H1 (cell line): ENCODE measurements at places on chromosomes 6 and 20. TPM values are rescaled to one million over a fixed set of nuclear protein-coding genes. Genes with fewer than 3 reads are reported as not detected.

The MKKS gene
- polyA plus RNA-seq: 8.3 and 15.9 TPM in 2 replicates

GRCh38 chr6:19664050-19664449 is 173.1 kb upstream of the ID4 start:
- no peak for DNase-seq
- no peaks in the 10 kb centered on the region for H3K36me3 ChIP-seq
- no peak overlapping the region for H3K4me3 ChIP-seq
- peak overlapping the region; percentile 3; the same call in 1 of the 2 replicates for H3K27ac ChIP-seq
- no peaks in the 10 kb centered on the region for H3K27me3 ChIP-seq

DNA sequence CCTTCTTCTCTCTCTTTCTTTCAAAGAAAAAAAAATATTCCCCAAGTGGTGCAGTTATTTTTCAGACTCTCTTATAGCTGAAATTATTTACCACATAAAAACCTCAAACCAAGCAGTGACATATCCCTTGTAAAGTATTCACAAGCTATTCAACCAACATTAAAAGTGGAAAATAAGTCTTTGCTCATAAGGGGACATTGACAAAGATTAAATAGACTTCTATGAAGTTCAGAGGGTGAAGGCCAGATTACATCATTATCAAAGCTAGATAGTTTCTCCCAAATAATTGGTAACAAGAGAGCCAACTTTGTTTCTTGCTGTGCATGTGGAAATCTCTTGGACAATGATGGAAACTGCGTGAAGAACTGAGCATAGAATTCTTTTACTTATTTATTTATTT is 379.8 kb upstream of the RSPO3 start:
- no peaks in the 10 kb centered on the region for H3K4me1 ChIP-seq
- no peak overlapping the region for H3K27ac ChIP-seq
- no peaks in the 10 kb centered on the region for H3K36me3 ChIP-seq
- no peak overlapping the region for H3K4me3 ChIP-seq
- no peak for DNase-seq

DNA sequence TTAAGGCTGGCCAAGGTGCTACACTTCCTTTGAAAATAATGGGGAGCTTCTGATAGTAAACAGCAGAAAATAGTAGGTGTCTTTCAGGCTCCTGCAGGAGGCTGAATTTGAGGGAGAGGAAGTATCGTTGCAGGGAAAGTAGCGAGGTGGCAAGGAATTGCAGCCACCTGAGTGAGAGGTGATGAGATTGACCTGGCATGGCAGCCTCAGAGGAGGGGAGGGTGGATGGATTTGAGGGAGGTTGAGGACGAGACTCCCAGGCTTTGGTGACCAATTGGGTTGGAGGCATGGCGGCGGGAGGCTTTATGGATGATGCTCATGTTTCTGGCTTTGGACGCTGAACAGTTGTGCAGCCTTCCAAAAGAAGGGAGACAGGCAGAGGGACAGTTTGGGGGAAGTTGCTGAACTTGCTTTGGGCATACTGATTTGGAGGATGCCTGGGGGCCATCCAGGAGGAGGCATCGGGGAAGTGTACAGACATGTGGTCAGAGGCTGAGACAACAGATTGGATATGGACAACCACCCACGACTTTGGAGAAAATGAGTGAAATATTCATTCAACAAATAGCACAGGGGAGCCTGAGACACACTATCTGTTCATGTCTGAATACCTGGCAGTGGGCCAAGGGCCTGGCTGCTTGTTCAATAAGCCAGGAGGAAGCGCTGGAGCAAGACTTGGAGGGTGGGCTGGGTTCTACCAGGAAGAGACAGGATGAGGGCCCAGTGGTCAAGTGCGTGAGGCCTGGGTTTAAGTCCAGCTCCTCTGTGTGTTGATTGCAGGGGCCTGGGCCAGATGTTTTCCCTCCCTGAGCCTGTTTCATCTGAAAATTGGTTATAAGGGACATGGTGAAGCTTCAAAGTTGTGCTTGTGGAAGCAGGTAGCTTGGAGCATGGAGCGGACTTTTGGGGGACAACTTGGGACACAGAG is 113.2 kb downstream of the CEBPB start:
- no peaks in the 10 kb centered on the region; the same call in none of the 2 replicates for H3K4me1 ChIP-seq
- no peaks in the 10 kb centered on the region for H3K36me3 ChIP-seq
- H3K4me3 ChIP-seq: no peak overlapping the region

GRCh38 chr20:32945710-32946221 is 58.5 kb downstream of the SUN5 start:
- no peak overlapping the region for H3K4me3 ChIP-seq
- peaks cover 28% of the 10 kb centered on the region for H3K27me3 ChIP-seq
- H3K27ac ChIP-seq: no peak overlapping the region

- peaks cover 99% of the 10 kb centered on the region for H3K27me3 ChIP-seq
- peaks cover 28% of the 10 kb centered on the region for H3K4me1 ChIP-seq
- DNase-seq: no peak
These were observed 4.7 kb downstream of the LINC00237 start for GRCh38 chr20:21101453-21101931.

DNA sequence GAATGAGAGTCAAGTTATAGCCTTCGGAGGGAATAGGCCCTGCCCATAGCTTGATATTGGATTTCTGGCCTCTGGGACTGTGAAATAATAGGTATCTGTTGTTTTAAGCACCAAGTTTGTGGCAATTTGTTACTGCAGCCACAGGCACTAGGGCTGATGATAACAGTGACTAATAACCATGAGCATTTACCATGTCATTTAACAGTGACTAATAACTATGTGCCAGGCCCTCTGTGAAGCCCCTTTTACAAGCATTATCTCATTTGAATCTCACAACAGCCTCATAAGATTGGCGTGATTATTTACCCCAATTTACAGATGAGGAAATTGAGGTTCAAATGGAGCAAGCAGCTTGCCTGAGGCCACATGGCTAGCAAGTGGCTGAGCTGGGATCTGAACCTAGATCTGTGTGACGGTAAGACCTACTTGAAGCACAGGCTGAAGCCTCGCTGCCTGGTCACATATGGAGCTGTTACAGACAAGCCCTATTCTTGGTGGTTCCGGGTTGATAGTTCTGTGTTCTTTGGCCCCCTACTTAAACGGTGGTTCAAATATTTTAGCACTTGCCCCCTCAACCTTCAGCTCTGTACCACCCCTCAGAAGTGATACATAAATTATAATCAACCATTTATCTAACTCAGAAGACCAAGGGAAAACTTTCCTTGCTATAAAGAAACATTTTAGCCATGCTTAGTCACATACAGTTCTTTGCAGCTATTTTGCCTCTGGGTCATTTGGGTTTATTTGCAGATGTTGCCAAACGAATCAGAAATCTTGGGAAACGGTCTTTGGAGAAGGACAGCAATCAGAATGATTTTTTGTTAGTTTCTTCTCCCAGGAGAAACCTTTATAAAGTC is 98.3 kb downstream of the ELOVL5 start:
- H3K27me3 ChIP-seq: no peaks in the 10 kb centered on the region
- H3K4me3 ChIP-seq: no peak overlapping the region
- no peak overlapping the region for H3K27ac ChIP-seq
- no peaks in the 10 kb centered on the region for H3K36me3 ChIP-seq
- no peak for DNase-seq

DNA sequence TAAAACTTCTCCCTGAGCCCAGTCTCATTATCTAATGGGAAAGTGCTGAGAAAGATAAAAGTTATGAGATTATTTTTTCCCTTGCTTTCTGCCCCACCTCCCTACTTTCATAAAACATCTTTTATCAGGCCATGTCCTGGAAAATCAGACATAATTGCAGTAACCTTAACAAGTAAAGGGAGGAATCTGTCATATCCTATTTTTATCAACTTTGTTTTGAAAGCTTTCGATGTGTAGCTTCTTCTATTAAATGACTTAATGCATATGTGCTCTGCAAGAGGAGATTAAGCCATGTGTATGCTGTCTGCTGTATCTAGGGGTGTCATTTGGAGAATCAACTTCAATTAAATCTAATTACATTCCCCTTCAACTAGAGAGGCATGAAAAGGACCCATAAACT is 408.9 kb downstream of the CBLN4 start:
- H3K4me3 ChIP-seq: no peak overlapping the region
- no peaks in the 10 kb centered on the region for H3K36me3 ChIP-seq
- no peak for DNase-seq
- H3K4me1 ChIP-seq: no peaks in the 10 kb centered on the region

GRCh38 chr6:158039178-158039557 is 57.5 kb downstream of the SYNJ2 start:
- no peak overlapping the region for H3K4me3 ChIP-seq
- no peaks in the 10 kb centered on the region for H3K27me3 ChIP-seq
- DNase-seq: no peak
- H3K27ac ChIP-seq: 0 out of 2 replicates have a peak overlapping the region, but pooled peaks have one; percentile 2
- no peaks in the 10 kb centered on the region for H3K36me3 ChIP-seq
- peaks cover 10% of the 10 kb centered on the region for H3K4me1 ChIP-seq

DNA sequence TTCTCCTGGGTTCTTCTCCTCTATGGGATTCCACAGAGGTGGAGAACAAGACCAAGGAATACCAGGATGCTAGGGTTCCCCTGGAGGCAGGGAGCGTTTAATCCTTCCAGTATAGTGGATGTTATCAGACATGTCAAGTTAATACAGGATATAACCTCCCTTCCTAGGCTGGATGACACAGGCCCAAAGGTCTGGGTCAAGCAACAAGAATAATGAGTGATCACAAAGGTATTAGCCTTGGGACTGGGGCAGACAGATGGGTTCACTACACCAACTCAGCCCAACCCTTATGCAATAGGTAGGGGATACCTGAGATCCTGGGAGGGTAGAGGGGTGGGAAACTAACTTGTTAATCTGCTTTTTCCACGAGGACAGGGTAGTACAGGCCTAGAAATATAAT is 690.3 kb downstream of the HTR1B start:
- no peak for DNase-seq
- no peak overlapping the region; the same call in 1 of the 2 replicates for H3K27ac ChIP-seq
- no peak overlapping the region for H3K4me3 ChIP-seq
- no peaks in the 10 kb centered on the region for H3K27me3 ChIP-seq

- H3K4me3 ChIP-seq: no peak overlapping the region
- DNase-seq: no peak
- H3K36me3 ChIP-seq: no peaks in the 10 kb centered on the region
- H3K4me1 ChIP-seq: no peaks in the 10 kb centered on the region
- H3K27ac ChIP-seq: no peak overlapping the region
These were observed 39.8 kb upstream of the CAP2 start for GRCh38 chr6:17353440-17354175.
